ENCODE measurements at places on chromosomes 2 and 18.

- DNase-seq, result no peak
Measured at GRCh38 chr2:130822766-130823165, 13.9 kb upstream of the ARHGEF4 start.

- DNase-seq, result peak; percentile 56
Measured at GRCh38 chr2:54606393-54606958, 117.0 kb upstream of the EML6 start.

DNA sequence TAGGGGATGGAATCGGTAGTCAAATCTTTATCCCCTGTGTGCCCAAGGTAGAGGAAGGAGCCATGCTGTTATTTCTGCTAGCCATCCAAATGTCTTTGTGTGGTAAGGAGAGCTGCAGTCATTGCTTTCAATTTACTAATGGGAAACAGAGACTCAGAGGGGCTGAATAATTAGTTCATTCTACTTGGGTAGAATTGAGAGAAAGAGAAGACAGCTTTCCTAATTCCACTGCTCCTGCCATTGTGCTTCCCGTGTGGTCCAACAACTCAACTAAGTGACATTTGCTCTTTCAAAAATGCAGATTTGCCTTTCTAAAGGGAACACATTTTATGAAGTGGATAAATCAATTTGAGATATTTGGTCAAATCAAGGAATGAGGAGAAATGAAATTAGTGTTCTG lies 136.1 kb downstream of the AQP4 start:
- no peak for DNase-seq

DNA sequence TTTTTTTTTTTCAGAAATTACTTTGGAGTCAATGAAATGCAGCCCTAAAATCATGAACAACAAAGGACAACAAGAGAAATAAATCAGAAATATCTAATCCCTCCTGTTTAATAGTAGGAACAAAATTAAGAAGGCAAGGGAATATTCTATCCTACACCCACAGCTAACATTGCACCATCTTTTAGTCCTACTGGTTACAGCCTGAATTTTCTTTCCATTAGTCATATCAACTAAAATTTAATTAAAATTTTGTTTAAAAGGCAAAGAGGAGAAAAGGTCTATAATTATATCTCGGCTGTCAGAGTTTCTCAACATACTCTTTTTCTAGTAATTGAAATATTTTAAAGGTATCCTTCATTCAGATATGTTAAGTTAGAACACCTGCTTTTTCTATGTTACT lies 61.9 kb downstream of the DTNA start:
- DNase-seq, result no peak

GRCh38 chr2:96231316-96231715 lies 22.7 kb upstream of the STARD7 start:
- DNase-seq, result no peak

DNA sequence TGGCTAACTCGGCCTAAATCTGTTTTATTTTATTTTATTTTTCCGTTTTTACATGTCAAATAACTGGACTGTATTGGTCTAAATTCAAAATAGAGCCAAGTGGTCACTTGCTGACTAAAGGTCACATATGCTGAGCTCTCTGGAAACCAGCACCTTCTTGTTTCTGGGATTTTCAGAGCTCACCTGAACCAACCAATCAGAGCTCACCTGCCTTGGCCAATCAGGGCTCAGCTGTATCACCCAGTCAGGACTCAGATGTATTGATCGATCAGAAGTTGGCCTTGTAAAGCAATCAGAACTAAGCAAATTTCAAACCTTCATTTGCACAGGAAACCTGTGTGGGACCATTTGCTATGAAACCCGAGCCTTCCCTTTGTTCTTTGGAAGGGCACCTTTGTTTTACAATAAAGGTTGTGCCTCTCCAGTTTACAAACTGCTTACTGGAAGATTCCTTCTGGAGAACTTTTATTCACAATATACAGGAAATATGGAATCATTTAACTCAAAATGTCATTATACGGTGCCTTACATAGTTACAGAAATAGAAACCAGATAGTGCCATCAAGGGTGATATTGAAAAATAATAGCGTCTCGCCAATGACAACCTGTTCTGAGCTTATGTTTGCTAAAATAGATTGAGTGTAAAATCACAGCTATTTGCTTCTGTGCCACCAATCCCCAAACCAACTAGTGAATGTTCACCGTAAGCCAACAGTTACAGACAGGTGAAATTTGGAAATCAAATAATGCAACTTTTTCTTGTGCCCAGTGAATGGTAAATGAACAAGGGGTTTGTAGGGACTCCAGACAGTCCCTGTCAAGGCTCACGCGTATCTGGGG lies 17.3 kb upstream of the PSD4 start:
- no peak for DNase-seq

- no peak for DNase-seq
Measured at GRCh38 chr18:79775441-79776221, 22.1 kb upstream of the KCNG2 start.

- peak; percentile 23 for DNase-seq
Measured at GRCh38 chr18:58578835-58579560, 49.9 kb downstream of the ALPK2 start.

DNA sequence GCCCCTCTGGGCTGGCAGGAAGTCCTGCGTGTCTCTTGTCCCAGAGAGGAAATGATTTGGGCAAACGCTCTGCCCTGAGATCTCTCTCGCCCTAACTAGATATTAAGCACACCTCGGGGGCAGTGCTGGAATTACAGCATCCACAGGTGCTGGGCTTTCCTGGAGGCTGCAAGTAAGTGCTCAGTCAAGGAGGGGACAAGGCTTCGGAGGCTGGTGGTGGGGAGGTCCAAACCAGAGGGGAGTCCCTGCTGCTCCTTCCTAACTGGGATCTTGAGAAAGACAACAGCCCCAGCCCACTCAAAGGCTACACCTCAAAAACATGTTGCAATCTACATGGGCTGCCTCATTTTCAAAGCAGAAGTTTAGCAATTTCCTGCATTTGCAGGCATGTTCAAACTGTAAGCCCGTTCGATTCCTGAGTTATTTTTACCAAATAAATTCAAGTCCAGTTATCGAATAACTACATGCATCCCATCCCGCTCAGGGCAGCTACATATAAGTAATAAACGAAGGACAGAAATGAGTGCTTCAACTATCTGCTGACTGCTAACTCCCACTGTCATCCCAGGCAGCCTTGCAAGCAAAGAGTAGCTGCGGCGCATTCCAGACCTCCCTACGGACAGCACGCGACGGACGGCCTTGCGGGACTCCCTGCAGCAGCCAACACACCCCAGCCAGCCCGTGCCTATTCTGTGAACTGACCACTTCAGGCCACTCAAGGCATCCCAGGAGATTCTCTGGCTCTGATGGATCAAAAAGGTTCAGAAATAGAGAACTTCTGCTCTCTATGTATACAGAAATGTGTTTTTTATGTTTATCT lies 27.5 kb downstream of the ZNF516 start:
- DNase-seq, result no peak

- peak; percentile 17 for DNase-seq
Measured at GRCh38 chr2:229416116-229416694, 145.1 kb upstream of the PID1 start.

DNA sequence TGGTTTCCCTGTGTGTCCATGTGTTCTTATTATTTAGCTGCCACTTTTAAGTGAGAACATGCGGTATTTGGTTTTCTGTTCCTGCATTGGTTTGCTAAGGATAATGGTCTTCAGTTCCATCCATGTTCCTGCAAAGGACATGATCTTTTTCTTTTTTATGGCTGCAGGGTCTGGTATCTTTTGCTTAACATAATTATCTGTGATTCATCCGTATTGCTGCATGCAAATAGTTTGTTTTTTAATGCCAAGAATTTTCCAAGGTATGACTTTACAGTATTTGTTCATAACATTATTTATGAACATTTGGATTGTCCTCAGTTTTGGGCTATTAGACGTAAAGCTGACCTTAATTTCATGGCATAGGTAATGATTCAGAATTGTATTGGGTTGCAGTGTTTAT lies 17.8 kb downstream of the GIGYF2 start:
- no peak for DNase-seq

DNA sequence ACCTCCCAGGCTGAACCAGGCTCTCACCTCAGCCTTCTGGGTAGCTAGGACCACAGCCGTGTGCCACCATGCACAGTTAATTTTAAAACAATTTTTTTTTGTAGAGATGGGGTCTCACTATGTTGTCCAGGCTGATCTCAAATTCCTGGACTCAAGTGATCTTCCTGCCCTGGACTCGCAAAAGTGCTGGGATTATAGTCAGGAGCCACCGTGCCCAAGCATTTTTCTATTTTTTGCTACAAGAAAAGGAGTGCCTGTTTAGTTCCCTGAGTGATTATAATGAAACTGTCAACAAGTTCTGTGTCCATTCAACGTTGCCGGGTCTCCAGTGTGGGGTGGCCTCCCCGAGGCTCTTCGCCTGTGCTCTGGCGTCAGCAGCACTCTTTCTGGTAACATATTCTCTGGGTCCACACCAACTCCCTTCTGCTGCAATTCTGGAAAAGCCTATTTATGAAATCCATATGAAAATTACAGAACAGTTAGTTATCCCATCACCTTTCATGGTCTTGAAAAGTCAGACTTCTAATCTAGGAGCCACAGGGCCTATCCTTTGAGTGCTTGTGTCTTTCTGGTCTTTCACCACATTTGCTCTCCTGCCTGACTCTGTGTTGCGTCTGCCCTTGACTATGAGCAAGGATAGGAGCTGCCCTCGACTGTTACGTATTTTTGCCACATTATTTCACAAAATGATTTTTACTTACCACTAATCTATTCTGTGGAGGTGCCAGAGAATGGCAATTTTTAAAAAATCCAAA lies 172.7 kb downstream of the SOCS6 start:
- DNase-seq, result no peak

DNA sequence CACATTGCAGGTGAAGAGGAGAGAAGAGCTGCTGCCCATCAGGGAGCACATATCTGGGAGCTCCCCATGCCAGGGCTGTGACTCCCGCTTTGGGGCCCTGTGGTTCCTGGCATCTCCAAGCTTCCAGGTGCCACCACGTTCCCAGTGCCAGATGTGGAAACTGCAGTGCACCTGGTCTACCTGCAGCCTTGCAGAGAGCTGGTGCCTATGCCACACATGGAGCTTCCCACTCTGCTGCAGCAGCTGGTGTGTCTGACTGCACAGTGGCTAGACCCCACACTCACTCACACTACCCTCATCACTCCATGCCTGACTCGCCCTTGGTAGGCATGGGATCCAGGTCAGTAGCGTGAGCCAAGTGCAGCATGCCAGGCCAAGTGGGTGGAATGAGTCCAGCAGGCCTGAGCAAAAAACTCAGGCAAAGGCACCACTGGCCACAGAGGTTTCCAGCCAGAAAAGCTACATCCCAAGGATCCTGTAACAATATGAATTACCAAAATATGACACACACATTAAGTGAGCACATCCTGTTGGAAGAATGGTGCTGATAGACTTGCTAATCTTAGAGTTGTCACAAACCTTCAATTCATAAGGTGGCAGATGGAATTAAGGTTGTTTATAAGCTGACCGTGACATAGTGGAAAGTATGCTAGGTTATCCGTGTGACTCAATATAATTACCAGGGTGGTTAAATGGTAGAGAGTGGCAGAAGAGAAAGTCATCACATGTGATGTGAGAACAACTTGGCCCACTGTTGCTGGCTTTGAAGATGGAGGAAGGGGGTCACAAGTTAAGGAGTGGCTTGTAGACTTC lies 150.9 kb downstream of the EHBP1 start:
- DNase-seq, result no peak

GRCh38 chr2:236986524-236987330 lies 99.0 kb upstream of the COPS8 start:
- DNase-seq, result no peak

- DNase-seq, result peak; percentile 10
Measured at GRCh38 chr2:70977605-70978205, 725 bp upstream of the ANKRD53 start.

- no peak for DNase-seq
Measured at GRCh38 chr2:98026292-98026691, 30.5 kb upstream of the TMEM131 start.

DNA sequence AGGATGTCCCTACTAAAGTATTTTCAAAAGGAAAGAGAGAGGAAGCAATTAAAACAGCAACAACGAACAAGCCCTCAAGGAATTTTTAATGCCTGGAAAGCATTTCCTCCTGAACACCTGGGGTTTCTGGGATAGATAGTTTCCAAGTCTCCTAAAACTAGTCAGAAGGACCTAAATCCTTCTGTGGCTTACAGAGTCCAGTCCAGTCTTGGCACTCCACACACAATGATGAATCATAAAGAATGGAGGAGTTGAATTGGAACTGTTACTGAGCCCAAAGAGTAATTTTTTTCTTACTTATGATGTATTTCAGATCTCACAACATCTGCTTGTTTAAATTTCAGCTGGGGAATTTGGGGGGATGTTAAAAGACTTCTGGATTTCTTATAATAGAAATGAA lies 144.6 kb upstream of the SETBP1 start:
- peak; percentile 44 for DNase-seq

GRCh38 chr18:11689669-11690565 lies 853 bp downstream of the GNAL start:
- DNase-seq, result no peak

GRCh38 chr18:43009674-43010073 lies 105.8 kb downstream of the RIT2 start:
- no peak for DNase-seq

DNA sequence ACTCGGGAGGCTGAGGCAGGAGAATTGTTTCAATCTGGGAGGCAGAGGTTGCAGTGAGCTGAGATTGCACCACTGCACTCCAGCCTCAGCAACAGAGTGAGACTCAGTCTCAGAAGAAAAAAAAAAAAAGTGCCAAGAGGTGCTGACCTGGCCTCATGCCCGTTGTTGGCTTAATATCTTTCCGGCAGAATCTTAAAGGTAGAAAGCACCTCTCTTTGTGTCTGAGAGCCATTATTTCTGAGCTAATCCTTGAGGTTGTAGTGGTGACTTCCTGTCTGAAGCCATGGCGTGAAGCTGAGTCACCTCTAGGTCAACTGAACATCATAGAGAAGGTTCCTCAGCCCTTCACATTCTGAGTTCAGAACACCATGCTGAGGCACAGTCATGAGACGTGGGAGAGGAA lies 60.4 kb downstream of the WDSUB1 start:
- no peak for DNase-seq

DNA sequence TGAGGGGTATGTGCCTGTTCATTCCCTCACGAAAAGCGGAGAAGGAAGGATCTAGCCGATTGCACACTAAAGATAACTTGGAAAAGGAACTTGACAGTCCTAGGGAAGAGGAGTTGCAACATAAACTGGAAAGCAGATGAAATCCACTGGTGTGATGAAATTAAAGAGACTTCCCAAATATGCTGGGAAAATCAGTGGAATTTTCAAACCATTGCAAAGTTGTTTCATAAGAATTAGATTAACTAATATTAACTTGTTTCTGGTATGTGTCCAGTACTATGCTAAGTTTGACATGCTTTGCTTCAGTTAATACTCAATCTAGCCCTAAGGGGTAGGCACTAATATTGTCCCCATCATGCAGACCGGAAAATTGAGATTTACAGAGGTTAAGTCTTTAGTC lies 222.7 kb downstream of the IKZF2 start:
- DNase-seq, result no peak

GRCh38 chr2:238099714-238100048 lies 459 bp upstream of the ESPNL start:
- DNase-seq, result no peak
